ENCODE measurements at places on chromosomes 1 and 21. TPM values are rescaled to one million over a fixed set of nuclear protein-coding genes. Genes with fewer than 3 reads are reported as not detected.

DNA sequence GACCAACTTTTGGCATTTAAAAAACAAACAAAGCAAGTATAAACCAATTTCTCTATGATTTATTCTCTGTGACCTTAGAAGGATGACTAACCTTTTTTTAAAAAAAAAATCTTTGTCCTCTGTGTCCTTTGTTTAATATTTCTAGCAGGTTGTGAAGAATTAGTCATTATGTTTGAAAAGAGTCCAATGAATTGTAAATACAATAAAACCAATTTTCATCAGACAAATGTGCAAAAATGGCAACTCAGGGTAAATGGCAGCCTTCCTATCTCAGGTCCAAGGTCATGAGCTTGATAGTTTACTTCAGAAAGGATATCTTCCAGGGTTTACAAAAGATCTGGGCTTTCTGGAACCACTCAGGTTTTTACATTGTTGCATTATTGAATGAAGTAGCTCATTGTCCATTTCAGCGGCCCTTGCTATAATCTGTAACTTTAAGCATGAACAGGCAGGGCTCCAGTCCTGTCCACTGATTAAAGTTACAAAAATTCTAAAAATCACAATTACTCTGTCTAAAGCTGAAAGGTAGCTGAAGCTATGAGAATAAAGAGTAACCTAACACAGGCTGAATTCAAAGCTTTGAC is 11.7 kb upstream of the MAP3K21 start:
- no peak for DNase-seq

DNA sequence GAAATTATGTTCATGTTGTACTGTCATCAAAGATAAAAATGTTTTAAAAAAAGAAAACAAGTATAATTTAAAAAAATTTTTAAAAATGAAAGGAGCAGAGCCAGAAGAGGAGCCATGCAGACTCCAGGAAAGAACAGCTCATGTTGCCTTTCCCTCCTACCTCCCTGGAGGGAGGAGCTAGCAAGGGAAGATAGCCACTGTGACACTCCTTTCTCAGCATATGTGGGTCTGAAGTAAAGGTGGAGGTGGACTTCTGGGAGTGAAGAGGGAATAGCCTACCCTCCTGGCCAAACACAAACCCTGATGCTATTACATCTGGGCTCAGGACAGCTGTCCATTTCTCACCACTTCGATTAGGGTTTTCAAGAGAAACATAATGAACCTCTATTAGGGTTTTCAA is 54.2 kb downstream of the SLC2A1 start:
- DNase-seq = no peak

- no peak for DNase-seq
Observed at GRCh38 chr1:197286634-197287033, 18.6 kb downstream of the CRB1 start.

Gene KRTAP21-2
- not detected for total RNA-seq

Gene HES3
- total RNA-seq = not detected
